Sigmoid colon (tissue), 7 donors: ENCODE measurements at places on chromosomes 16 and 17. TPM values are rescaled to one million over a fixed set of nuclear protein-coding genes. Genes with fewer than 3 reads are reported as not detected.

Gene ALOX15B
- total RNA-seq, result 5.3 TPM

DNA sequence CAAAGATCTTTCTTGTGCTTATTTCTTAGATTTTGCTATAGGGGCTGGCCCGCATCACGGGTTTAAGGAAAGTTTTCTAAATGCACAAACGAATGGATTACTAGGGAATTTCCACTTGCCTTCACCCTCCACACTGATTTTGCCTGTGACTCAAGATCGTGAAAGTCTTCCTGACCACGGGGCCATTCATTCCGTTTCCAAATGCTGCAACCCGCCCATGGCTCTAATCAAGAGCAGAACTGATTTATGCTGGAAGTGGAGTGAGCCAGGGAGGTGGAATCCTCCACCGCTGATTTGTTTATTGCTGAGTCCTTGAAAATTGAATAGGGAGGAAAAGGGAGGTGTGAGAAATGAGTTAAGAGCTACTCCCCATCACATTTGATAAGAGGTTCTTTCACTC is 52.4 kb downstream of the CA10 start:
- DNase-seq, result no peak

DNA sequence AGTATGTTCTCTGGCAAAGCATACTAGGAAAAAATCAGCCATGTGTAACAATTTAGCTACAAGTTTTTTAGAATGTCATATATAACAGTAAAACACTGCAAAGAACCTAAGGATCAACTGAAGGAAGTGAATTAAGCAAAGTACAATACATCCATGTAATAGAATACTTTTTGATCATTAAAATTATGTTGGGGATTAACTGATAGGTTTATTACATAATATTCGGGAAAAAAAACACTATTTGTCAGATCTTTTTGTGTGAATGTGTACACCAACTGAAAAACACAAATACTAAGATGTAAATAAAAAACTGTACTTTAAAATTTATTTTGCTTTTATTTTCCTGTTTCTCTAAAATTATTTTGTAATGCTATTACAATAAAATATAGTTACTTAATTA is 185.5 kb upstream of the DYNLRB2 start:
- no peak for DNase-seq

DNA sequence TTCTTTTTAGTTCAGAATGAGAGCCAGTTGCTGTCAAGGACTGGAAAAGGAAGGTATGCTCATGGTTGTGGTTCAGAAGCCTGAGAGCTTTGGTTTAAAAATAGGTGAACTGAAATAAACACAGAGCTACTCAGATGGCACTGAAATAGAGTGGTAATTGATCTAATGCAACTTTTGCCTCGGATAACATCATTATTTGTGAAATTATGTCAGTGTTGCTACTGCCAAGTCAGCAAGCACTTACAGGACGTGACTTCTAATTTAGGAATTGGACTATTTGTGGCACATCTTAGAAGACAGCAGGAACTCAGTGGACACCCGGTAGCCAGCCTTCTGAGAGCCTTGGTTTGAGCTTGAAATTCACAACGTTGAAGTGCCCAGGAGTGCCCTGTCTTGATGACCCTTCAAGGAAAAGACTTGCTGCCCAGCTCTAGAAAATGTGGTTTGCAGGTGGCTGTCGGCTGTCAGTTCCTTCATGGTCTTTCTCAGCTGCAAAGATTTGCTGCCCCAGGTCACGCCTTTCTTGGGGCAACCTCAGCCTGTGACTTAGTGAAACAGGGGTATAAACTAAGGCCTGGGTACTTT is 42.0 kb upstream of the XYLT1 start:
- DNase-seq, result no peak

- peak; percentile 24 for DNase-seq
These were observed 29.4 kb downstream of the RPH3AL start for GRCh38 chr17:323181-323580.

GRCh38 chr17:32319548-32319905 is 22.4 kb downstream of the C17orf75 start:
- DNase-seq, result peak; percentile 84

- DNase-seq, result peak; percentile 78
These were observed 18.4 kb upstream of the EXOC7 start for GRCh38 chr17:76121932-76122430.

GRCh38 chr16:2398520-2398919 is 30.7 kb upstream of the CCNF start:
- no peak for DNase-seq

Gene PMP22
- 125 TPM for total RNA-seq

Gene PIPOX
- total RNA-seq, result 11.8 TPM

Gene CBX2
- total RNA-seq, result 0.95 TPM

DNA sequence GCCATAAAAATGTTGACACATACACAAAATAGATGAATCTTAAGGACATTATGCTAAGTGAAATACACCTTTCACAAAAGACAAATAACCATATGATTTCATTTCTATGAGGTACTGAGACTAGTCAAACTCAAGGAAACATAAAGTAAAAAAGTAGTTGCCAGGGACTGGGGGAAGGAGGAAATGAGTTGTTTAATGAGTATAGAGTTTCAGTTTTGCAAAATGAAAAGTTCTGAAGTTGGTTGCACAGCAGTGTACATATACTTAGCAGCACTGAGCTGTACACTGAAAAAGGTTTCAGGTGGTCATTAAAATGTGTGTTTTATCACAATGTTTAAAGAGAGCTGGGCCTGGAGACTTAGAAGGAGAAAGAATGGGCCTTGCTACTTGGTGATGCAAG is 4.7 kb upstream of the SLC13A2 start:
- no peak for DNase-seq

Gene HNF1B
- not detected for total RNA-seq

GRCh38 chr17:59825533-59826322 is 67.0 kb downstream of the TUBD1 start:
- DNase-seq, result no peak

Gene KRTAP4-3
- not detected for total RNA-seq

DNA sequence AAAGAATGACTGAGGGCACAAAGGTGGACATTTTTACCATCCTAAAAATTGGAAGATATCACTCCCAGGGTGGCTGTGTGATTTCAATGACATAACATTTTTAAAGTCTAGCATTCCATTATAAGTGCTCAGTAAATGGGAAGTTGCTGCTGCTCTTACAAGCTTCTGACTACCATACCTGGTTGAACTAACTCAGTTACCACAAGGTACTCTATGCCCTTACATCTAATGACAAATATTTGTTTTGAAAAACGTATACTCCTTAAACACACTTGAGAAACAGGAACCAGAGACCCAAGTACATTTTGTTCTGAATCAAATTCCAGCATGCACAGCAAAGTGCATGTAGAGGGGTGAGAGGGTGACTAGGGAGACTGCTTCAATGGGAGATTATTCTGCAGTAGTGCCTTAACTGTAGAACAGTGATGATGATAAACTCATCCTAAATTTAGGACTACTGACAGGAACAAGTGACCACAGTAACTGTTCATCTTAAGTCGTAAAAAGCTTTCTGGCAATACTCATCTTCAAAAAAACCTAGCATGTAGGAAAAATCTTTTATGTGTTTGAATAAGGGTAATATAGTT is 83.5 kb downstream of the KANSL1 start:
- DNase-seq, result no peak

GRCh38 chr17:43341715-43342588 is 56.8 kb upstream of the ARL4D start:
- DNase-seq, result no peak

GRCh38 chr17:58521680-58522079 is 7.2 kb upstream of the MTMR4 start:
- no peak for DNase-seq

Gene KIAA0513
- 40.2 TPM for total RNA-seq

- no peak for DNase-seq
These were observed 10.4 kb upstream of the NLRC3 start for GRCh38 chr16:3587547-3588110.

Gene CTF1
- total RNA-seq, result 2.3 TPM

GRCh38 chr16:87062569-87063442 is 254.4 kb downstream of the C16orf95 start:
- peak; percentile 5 for DNase-seq

- no peak for DNase-seq
These were observed 117.0 kb upstream of the MAF start for GRCh38 chr16:79717333-79718137.

- no peak for DNase-seq
These were observed 35.1 kb downstream of the ZNF469 start for GRCh38 chr16:88417684-88418476.

- peak; percentile 99 for DNase-seq
These were observed 4.2 kb downstream of the MNT start for GRCh38 chr17:2396568-2397246.

Gene SSTR5
- total RNA-seq, result not detected

DNA sequence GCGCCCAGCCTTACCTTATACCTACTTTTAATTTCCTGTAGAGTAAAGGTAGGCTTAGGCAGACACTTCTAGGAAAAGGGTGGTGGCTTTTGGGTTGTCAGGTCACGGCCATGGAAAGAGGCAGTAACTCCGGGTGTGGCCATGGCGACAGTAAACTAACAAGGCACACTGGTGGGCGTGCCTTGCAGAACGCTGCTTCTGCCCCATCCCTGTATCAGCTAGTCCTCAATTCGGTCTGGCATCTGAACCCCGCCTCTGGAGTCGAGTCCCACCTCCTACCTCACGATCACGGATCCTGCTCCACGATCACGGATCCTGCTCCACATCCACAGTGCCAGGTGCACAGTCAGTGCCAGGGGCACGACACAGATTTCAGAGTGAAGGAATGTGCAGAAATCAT is 5.6 kb downstream of the ADCY9 start:
- DNase-seq, result no peak

DNA sequence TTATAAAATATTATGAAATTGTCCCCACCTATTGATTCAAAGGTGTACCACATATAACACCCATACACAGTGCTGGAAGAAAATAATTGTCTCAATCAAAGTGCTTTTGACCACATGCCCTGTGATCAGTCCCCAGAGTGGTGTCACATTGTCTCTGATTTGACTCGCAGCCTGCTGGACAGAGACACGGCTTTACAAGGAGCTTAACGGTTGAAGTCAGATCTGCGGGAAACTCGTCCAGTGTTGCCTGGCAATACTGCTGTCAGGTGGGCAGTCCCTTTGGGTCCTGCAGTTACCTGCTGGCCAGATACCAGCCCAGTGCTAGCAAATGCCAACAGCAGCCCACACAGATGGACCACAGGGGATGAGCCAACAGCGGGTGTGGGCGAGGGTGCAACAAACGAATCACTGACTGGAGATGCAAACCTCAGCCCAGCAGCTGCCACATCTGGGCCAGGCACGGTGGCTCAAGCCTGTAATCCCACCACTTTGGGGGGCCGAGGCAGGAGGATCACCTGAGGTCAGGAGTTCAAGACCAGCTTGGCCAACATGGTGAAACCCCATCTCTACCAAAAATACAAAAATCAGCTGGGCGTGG is 26.2 kb upstream of the SSTR2 start:
- no peak for DNase-seq

Gene MYOCD
- total RNA-seq, result 122 TPM

Gene KCNJ18
- not detected for total RNA-seq

Gene NPIPB13
- total RNA-seq, result 5.3 TPM

GRCh38 chr16:74768239-74768638 is 6.4 kb downstream of the FA2H start:
- DNase-seq, result no peak

- peak; percentile 70 for DNase-seq
These were observed 2.7 kb downstream of the C1QTNF1 start for GRCh38 chr17:79026376-79027273.

Gene TBC1D16
- 15.7 TPM for total RNA-seq

GRCh38 chr16:82651921-82652601 is 25.3 kb downstream of the CDH13 start:
- peak; percentile 9 for DNase-seq

DNA sequence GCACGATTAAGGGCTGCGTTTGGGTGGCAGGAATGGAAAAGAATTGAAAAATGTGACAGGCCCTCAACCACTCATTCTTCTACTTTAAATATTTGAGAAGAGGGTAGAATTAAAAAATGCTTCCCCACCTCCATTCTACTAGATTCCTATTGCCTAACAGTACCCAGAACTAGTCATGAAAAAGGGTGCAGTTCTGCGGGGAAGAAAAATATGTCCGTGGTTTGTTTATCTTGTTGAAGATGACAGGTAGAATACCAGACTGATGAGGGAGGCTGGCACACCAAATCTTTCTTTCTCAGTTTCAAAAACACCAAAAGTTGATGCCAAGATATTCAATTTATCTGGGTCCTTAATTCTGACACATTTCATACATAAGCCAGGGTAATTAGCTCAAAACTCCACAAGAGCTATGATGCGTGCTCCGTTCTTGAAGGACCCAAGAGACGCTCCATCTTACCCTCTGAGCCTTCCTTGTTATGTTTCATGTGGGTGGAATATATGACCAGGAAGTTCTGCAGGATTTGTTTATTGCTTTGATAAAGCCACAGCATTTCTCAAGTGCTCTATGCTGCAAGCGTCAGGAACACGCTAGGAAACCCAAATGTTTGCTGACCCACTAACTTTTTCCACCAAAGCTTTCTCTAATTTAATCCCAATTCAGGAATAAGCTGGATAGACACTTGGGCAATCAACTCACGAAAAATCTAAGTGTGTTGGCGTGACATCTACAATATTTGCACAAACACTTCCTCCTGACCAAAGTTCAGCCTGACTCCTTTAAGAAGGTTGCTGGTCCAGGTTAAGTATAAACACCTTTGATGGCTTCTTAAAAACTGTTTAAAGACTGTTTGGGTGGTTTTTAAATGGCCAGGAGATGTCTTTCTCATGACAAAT is 20.6 kb upstream of the GAN start:
- DNase-seq, result no peak

Gene CD300LG
- total RNA-seq, result 3.3 TPM

Gene TM4SF5
- total RNA-seq, result not detected

DNA sequence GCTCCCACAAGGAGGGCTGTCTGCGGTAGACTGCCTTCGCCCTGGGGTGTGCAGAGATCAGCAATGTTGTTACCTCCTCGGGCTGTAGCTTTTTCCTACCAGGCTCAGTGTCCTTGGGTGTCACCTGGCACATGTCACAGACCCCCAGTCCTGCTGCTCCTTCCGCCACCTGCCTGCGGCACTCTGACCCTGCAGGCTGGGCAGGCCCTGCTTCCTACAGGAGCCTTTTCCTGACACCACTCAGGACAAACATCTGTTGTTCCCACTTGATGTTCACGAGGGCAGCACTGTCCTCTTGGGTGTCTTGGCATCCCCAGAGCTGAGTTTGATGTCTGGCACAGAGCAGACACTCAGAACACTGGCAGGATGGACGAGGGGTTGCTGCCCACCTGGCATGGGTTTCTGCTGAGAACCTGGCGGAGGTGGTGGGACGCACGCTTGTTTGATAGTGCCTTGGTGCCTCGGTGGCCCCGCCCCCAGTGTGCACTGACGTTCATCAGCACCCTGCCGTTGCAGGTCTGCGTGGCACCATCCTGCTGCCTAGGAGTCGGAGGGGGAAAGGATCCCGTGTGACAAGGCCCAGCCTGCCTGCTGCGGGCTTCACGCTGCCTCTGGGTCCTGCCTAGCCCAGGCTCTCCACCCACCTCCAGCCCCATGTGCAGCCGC is 26.7 kb upstream of the NUDT16L1 start:
- DNase-seq, result no peak

- DNase-seq, result peak; percentile 78
These were observed 38.9 kb upstream of the SNN start for GRCh38 chr16:11629071-11630030.
